ENCODE measurements at places on chromosomes 1 and 21.

DNA sequence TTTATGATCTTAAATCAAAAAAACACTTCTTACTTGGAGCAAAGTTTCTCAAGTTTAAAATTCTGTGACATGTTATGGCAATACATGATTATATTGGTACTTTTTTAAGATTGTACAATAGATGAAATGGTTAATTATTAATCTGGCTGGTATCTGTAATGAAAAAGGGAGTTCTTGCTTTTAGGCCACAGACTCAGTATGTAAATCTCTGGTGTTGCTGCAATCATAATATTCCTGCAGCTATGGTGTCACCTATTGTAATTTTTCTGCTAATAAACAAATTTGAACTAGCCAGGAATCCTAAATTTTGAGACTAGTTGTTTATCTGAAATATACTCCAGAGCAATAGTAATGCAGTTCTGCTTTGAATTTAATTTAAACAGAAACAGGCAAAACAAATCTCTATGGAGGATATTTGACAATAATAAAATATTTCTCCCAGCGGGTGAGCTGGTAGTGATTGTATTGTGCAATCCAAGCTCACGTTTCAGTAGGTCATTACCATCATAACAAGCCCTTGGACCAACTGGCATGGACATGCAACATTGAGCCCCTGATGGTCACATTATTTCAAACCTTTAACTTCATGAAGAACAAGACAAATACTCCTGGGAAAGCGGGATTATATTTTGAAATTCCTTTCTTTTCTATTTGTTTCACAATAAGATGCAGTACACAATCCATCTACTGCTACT, 77.2 kb upstream of the USH2A start:
- no peak for DNase-seq

DNA sequence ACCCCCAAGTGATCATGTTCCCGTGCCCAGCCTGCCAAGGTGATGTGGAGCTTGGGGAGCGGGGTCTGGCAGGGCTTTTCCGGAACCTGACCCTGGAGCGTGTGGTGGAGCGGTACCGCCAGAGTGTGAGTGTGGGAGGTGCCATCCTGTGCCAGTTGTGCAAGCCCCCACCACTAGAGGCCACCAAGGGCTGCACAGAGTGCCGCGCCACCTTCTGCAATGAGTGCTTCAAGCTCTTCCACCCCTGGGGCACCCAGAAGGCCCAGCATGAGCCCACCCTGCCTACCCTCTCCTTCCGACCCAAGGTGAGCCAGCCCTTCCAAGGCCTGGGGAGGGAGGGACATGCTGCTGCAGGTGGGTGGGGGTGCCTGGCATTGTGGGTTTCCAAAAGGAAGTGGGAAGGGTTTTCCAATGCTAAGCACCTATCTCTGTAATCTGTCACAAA, 2.3 kb downstream of the TRIM46 start:
- no peak for DNase-seq

GRCh38 chr21:37008724-37009123, 2.2 kb downstream of the RIPPLY3 start:
- no peak for DNase-seq

- DNase-seq = no peak
These were observed 4.2 kb downstream of the SPOCD1 start for GRCh38 chr1:31811605-31812004.

DNA sequence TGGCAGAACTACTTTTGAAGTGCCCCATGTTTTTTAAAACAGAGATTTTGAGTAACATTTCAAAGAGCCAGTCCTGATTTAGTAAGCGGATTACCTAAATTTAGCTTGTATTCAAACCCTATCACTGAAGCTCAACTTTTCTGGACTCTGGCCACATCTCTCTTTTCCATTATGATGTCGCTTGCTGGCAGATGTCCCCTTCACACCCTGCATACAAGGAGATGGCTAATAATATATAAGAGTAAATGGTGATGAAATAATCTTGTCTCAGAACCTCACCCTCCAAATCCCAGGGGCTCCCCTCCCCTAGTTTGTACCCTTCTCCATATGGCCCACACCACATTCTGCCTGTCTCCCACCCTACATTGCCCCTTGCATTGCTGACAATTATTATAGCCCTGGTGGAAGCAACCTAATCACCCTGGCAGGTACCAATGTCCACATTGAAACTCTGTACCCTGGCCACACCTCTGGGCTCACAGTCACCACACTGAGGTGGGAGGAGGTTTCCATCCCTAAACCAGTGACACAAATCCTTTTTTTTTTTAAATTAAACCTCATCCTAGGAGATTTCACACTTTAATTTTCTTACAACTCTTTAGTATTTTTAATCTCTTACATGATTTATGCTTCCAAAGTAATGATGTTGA, 106.0 kb upstream of the SYT6 start:
- DNase-seq = no peak

- DNase-seq = no peak
These were observed 69.7 kb upstream of the ZC3H12A start for GRCh38 chr1:37404711-37405110.
